ENCODE measurements at places on chromosomes 12 and 14.

GRCh38 chr12:114779186-114779585 lies 95.2 kb upstream of the TBX3 start:
- DNase-seq, result no peak

- DNase-seq, result no peak
Measured at GRCh38 chr12:97967831-97968230, 505.2 kb downstream of the RMST start.

- DNase-seq, result no peak
Measured at GRCh38 chr12:116093915-116094314, 183.6 kb downstream of the MED13L start.

DNA sequence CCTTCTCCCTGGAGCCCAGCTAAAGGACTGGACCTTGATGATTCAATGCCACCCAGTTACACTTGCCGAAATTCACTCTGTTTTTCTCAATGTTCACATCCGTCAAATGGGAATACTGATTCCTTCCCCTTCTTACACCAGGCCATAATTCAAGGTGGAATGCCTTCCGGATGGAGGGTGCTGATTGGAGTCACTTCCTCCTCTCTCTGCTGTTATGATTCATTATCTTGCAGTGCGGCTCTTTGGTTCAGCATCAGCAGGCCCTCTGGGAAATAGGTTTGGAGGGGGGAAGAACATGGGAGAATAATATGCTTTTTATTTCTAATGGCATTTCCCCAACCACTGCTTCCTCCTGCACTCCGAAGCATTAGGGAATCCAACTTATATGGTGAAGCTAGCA lies 390.6 kb upstream of the TBX3 start:
- no peak for DNase-seq

GRCh38 chr14:72812292-72812851 lies 81.5 kb downstream of the DPF3 start:
- DNase-seq, result no peak

- no peak for DNase-seq
Measured at GRCh38 chr14:75363570-75364227, 64.1 kb upstream of the JDP2 start.

GRCh38 chr12:47237751-47238211 lies 158.0 kb upstream of the AMIGO2 start:
- DNase-seq, result no peak

- DNase-seq, result no peak
Measured at GRCh38 chr12:63085120-63085519, 65.9 kb downstream of the AVPR1A start.

DNA sequence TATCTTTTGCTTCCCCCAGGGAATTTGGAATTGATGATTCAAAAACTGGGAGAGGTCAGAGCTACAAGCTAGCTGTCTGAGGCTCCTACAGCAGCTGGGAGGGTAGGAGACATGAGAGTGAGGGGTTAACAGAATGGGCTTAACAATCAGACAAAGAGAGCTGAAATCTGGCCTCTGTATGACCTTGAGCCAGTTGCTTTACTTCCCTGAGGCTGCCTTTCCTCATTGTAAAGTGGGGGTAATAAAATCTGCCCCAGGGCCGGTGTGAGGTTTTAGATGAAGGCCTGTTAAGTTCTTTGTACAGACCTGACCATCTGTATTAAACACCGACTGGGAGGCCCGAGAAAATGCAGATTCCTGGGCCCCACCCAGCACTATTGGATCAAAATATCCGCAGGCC lies 164.3 kb upstream of the NOS1 start:
- DNase-seq, result no peak

GRCh38 chr12:77682488-77682887 lies 148.2 kb upstream of the NAV3 start:
- no peak for DNase-seq

DNA sequence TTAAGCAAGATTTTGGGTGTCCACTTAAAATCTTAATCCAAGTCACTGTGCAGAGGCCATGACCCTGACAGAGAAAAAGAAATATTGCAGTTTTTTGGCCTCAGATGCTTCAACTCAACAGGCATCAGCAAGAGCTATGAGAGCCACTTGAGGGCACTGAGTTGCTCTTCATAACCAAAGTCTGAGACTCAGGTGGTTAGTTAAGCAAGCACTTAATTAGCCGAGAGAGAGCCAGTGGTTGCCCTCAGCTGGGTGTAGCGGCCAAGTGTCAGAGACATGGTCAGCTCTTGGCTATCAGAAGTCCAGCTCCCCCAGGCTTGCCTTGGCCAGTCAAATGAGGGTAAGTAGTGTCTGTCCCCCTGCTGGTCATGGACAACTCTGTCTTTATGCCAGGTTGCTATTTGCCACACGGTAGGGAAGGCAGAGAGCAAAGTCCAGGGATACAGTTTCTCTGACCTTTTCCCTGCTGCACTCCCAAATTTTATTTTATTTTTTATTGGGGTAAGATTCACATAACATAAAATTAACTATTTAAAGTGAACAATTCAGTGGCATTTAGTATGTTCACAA lies 9.0 kb upstream of the KRT71 start:
- no peak for DNase-seq

GRCh38 chr14:76767681-76768656 lies 6.7 kb downstream of the VASH1 start:
- DNase-seq, result no peak

DNA sequence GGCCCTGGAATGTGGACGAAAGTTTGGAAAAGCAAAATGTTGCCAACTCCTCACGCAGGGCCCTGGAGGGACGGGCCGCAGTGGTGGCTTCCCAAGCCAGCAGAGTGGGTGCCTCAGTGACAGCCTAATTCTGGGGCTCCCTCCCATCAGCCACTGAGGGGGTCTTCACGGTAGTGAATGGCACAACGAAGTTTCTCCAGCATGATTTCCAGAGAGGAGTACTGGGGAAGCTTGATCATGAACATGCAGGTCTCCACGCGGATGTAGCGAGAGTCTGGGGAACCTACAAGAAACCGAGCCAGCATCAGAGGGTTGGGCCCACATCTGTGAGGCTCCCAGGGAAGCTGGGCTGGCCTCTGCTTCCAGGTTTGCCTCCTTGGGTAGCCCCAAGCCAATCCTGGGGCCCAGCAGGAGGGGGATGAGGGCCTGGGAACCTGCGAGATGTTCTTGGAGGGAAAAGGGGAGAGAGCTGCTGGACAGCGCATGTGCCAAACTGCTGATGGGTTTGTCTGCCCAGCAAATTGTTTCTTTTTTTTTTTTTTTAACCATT lies 37.0 kb downstream of the TRAFD1 start:
- DNase-seq, result no peak

GRCh38 chr14:74478996-74479635 lies 14.0 kb downstream of the NPC2 start:
- no peak for DNase-seq

GRCh38 chr12:116604951-116605641 lies 45.9 kb downstream of the MAP1LC3B2 start:
- no peak for DNase-seq

GRCh38 chr12:120546050-120546386 lies 11.9 kb downstream of the RNF10 start:
- no peak for DNase-seq

DNA sequence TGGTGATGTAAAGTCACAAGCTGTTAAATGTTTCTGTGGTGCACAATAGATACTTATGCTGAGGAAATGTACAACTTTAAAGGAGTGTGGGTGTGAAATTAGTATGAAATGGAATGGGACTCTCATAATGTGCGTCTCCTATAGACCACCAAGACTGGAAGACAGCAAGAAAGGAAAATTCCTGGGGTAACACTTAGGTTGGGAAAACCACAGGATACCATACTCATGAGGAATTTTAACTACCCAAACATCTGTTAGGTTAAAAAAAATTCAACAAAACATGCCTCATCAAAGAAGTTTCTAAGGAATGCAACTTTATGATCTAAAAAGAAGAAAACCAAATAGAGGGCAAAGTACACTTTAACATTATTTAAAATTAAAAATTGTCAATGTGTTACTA lies 113.7 kb upstream of the MYF6 start:
- peak; percentile 9 for DNase-seq

GRCh38 chr14:24848102-24848790 lies 201.7 kb downstream of the STXBP6 start:
- DNase-seq, result peak; percentile 65

- no peak for DNase-seq
Measured at GRCh38 chr12:5038781-5039311, 4.8 kb upstream of the KCNA5 start.

- no peak for DNase-seq
Measured at GRCh38 chr12:25623816-25624215, 70.7 kb upstream of the LMNTD1 start.

- DNase-seq, result no peak
Measured at GRCh38 chr14:55902241-55902640, 216.0 kb upstream of the PELI2 start.

DNA sequence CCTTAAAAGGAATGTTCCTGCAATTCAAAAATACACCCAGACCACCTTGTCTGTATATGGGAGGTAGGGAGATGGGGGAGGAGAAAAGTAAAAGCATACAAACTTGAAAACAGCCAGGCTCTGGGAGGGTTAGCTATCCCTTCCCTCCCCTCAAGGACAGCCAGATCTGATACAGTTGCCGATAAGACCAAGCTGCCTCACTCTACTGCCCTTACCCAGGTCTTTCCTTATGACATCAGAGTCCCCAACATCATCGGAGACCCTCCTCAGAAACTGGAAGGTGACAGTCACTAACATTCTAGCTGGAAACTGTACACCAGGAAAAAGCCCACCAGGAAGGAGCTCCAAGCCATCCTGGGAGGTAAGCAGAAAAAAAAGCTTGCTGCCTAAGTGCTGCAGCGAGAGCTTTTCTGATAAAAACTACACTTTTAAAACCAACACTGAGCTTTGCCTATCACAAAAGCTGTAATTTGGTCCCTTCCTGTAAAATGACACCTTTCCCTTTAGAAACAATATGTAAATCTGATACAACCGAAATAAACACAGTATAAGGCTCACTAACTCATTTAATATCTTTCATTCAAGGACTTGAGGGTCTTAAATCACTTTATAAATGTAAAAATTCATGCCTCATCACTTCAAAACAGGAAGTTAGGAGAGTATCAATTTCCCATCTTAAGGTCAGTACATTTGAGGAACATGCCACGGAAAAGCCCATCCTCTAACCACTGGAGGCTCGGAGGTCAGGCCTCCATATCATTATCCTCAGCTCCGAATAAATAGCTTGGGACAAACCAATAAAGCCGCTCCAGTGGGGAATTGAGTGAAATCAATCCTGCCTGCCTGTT lies 20.4 kb upstream of the PLEKHH1 start:
- DNase-seq, result no peak

DNA sequence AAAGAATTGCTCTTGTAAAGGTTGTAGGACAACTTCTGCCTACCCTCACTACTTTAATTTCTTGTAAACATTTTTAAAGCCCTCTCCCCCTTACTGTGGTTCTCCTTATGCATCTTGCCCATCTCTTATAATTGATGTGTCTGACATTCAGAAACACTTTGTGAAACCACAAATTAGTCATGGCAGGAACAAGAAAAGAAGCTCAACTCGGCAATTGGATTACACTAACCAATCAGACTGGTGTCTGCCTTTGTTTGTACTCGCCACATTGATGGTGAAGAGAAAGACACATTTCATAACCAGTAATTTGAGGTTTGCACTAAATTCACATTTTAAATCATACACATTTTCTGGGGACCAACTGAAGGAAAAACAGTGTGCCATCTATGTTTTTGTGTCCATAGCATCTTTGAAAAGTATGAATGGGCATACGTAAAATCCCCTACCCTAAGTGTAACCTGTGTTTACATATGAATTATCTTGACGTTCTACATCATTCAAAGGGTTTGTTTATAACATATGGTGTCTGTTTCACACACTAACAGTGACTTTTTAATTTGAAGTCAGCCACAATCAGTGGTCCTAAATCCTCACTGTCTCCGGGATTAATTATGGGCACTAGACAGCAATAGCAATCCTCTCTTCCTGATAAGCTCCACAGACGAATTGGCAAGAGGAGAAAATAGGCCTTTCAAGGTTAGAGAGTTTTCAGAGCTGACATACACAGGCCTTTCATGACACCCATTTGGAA lies 49.9 kb downstream of the OTX2 start:
- no peak for DNase-seq

GRCh38 chr14:101000711-101001250 lies 97.3 kb upstream of the RTL1 start:
- DNase-seq, result no peak

GRCh38 chr12:11749943-11750690 lies 100.6 kb downstream of the ETV6 start:
- DNase-seq, result no peak

GRCh38 chr12:50923361-50924130 lies 28.8 kb upstream of the HIGD1C start:
- DNase-seq, result no peak

- no peak for DNase-seq
Measured at GRCh38 chr12:84464616-84465015, 448.0 kb downstream of the SLC6A15 start.

DNA sequence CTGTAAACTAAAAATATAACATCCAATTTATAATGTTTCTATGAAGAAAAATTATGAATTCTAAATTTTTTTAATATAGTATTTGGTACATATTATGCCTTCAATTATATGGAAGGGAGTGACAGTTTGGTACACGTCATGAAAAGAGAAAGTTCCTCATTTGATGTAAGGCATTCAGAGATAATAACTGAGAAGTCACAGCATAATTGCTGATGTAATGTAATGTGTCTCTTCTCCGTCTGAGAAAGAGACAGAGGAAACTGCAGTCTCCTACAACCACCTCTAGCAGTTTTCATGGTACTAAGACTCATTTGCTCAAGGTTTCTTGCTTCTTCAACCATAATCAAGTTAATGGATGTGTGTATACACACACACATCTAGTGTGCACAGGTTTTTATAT lies 2.3 kb upstream of the CD69 start:
- no peak for DNase-seq

DNA sequence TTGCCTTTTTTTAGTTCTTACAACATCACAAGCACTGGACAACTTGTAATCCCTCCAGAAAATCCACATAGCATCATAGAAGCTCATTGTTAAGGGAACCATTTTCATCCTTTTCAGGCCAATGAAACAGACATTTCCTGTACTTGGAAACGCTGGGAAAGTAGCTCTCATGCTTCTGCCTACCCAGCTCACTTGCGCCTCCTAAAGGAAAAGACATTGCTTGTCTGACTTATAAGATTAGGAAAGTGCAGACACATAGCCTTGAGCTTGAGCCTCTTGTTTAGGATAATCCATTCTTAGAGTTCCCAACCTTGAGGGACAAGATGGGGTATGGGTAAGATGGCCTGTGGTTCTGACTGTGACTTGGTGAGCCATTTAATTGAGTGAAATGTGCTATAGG lies 589.5 kb downstream of the NOVA1 start:
- DNase-seq, result no peak

GRCh38 chr14:73712071-73712506 lies 2.1 kb downstream of the PNMA1 start:
- no peak for DNase-seq

GRCh38 chr12:85089792-85090191 lies 53.6 kb downstream of the LRRIQ1 start:
- DNase-seq, result no peak

- no peak for DNase-seq
Measured at GRCh38 chr14:30194741-30195148, 267.1 kb upstream of the PRKD1 start.

GRCh38 chr14:77707355-77707723 lies 484 bp downstream of the ALKBH1 start:
- DNase-seq, result no peak

- DNase-seq, result no peak
Measured at GRCh38 chr12:119804011-119804641, 73.0 kb downstream of the CIT start.

All from smooth muscle cell of the brain vasculature (primary cell).